Calu3 (cell line): ENCODE measurements at places on chromosomes 7 and 10. TPM values are rescaled to one million over a fixed set of nuclear protein-coding genes. Genes with fewer than 3 reads are reported as not detected.

The TUBAL3 gene
- not detected in 2 replicates for total RNA-seq

The ZYX gene
- 114 and 119 TPM in 2 replicates for total RNA-seq

The CPED1 gene
- total RNA-seq, result 0.24 and 0.76 TPM in 2 replicates

The HOXA10 gene
- 11.8 and 12.1 TPM in 2 replicates for total RNA-seq

The SLC13A1 gene
- total RNA-seq, result not detected in 2 replicates

The EPO gene
- not detected in 2 replicates for total RNA-seq

The FXYD4 gene
- total RNA-seq, result not detected in 2 replicates

The TDRD1 gene
- not detected in 2 replicates for total RNA-seq

The DCLRE1A gene
- 7.4 and 7.9 TPM in 2 replicates for total RNA-seq

The SLF2 gene
- total RNA-seq, result 17.6 and 18.3 TPM in 2 replicates

- no peak for DNase-seq
Measured at GRCh38 chr7:121608785-121609184, 212.7 kb upstream of the FAM3C start.

DNA sequence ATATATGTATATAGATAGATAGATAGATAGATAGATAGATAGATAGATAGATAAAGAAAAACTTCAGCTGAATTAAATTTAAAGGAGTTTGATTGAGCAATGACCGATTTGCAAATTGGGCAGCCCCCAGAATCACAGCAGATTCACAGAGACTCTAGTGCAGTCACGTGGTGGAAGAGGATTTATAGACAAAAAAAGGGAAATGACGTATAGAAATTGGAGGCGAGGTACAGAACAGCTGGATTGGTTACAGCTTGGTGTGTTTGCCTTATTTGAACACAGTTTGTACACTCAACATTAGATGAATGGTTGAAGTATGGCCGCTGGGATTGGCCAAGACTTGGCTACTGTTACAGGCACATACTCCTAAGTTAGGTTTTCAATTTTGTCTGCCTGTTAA, 8.2 kb upstream of the PODXL start:
- DNase-seq, result no peak

- no peak for DNase-seq
Measured at GRCh38 chr7:44497155-44498027, 6.9 kb upstream of the NUDCD3 start.

- DNase-seq, result no peak
Measured at GRCh38 chr10:86359111-86359510, 7.5 kb downstream of the GRID1 start.

DNA sequence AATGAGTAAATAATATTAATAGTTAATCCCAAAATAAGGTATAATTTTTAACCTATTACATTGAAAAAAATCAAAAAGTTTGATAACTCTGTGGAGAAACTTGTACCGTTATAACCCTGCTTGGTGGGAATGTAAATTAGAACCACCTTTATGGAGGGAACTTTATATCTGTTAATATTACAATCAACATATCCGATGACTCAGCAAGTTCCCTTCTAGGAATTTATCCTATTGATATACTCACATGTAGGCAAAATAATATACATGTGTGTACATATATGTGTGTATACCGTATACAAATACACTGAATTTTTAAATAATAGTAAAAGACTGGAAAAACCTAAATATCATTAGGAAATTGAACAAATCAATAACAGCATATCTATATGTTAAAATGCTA, 54.7 kb downstream of the PANK1 start:
- DNase-seq, result no peak

DNA sequence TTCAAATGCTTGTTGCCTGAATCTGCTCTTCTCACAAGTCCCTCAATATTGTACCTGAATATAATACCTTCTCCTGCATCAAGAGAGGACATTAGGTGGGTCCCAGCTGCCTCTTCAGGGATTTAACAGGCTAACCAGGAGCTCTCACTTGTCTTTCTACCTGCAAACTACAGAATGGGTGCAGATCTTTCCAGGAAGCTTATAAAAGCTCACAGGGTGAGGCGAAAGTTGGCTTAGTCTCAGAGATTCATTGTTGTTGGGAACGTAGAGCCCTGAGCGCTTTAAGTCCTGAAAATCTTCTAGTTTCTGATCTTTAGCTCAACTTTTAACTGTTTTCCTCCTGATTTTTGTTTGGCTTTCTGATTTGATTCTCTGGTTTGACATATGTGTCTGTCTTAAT, 25.0 kb downstream of the PLAU start:
- no peak for DNase-seq

- no peak for DNase-seq
Measured at GRCh38 chr7:81776948-81777630, 7.2 kb upstream of the HGF start.

- DNase-seq, result no peak
Measured at GRCh38 chr7:24724451-24725190, 32.6 kb downstream of the GSDME start.

- DNase-seq, result peak; percentile 58
Measured at GRCh38 chr7:142603870-142604448, 145.3 kb upstream of the PRSS1 start.

DNA sequence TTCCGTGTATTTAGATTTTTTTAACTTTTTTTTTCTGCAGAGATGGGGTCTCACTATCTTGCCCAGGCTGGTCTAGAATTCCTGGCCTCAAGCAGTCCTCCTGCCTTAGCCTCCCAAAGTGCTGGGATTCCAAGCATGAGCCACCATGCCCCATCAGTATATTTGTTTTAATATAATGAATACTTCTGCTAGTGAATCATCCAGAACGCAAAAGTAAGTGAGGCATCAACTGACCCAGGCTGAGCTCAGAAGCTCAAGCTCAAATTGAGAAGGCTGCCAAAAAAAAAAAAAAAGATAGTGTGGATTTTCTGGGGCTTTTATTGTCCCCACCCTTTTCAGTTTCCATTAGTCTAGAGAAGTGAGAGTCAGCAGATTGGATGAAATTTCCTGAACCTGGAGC, 39.0 kb upstream of the TECTB start:
- no peak for DNase-seq

- DNase-seq, result peak; percentile 56
Measured at GRCh38 chr7:26155531-26156375, 3.8 kb downstream of the NFE2L3 start.

GRCh38 chr10:52729271-52730104, 43.1 kb downstream of the MBL2 start:
- DNase-seq, result no peak

- no peak for DNase-seq
Measured at GRCh38 chr10:10477844-10478243, 539.8 kb upstream of the CELF2 start.

GRCh38 chr10:60735244-60735643, 43.0 kb upstream of the CDK1 start:
- no peak for DNase-seq

GRCh38 chr7:63027075-63027474, 971.6 kb upstream of the ZNF722 start:
- DNase-seq, result no peak

DNA sequence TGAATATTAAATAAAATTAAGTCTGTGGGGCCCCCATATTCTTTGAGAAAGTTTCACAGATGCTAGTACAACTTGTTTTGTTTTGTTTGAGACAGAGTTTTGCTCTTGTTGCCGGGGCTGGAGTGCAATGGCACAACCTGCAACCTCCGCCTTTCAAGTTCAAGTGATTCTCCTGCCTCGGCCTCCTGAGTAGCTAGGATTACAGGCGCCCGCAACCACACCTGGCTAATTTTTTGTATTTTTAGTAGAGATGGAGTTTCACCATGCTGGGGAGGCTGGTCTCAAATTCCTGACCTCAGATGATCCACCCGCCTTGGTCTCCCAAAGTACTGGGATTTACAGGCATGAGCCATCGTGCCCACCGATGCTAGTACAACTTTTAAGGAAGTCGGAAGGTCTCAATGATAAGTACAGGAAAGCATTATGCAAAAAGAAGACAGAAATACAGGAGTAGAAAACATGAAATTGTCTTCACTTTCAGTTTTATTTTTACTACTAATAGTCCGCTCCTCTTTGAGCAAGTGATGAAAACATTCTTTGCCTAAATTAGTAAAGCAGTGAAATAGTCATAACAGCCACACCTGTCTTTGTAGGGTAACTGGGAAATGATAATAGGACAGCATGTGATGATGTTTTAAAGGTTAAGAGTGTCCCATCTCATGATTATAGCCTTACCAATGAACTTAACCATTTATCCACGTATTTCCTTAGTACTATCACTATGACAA, 147.5 kb downstream of the SEMA3D start:
- DNase-seq, result no peak

DNA sequence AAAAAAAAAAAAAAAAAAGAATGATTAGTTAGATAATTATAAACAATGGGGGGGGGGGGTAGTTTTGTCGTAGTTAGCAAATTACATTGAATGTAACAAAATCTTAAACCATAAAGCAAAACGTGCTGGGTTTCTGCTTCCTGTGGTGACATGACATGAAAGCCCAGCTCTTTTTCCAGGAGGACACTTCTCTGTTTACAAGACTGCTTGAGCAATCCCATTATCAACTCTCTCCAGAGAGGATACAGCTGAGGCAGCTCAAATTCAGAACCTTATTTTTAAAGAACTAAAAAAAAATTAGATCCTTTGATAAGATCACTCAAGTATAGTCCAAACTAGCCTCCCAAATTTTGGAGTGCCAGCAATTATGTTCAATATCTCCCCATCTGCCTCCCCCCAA, 58.6 kb downstream of the ADRB1 start:
- DNase-seq, result no peak

DNA sequence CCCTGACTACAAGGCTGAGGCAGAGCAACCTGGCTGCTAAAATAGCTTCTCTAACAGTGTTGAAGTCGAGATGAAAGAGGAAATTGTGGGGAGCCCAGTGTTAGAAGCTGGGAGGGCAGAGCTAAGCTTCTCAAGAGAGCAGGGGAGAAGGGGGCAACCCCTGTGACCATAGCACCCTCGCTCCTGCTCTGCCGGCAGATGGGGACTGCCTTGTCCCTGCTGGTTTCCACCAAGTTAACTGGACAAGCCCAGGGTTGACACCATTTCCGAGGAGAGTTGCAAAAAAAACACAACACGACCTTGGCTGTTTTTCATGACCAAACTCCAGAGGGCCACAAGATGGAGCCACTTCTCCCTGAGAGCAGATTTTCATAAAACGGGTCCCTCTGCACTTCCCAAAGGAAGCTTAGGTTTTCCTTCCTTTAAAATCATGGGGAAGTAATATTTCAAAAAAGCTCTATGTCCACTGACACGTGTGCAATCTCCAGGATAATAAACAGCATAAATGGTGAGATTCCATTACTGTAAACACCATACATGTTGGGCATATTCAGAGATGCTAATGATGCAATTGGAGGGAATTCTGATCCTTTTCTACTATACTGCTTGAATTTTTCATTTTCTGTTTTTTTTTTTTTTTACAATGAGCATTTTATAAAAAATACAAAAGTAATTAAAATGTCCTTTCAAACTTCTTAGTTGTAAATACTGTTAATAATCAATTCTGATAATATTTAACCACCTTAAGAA, 140.4 kb downstream of the PIP4K2A start:
- DNase-seq, result peak; percentile 7

DNA sequence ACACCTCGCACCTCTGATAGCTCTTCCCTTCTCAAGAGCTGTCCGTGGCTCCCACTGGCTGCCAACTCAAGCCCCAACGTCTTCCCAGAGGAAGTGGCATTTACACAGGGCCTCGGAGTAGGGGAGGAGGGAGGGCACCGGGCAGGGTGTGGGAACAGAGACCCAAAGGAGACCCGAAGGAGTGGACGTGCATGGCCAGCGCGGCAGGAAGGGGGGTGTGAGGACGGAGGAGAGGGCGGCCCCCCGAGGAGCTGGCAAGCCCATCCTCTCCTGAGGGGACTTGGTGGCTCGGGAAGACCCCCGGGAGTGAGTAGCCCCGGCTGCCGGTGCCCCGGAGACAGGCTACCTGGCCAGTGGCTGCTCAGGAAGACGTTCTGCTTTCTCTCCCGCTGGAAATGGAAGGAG, 85.9 kb downstream of the FOXL3 start:
- DNase-seq, result no peak

DNA sequence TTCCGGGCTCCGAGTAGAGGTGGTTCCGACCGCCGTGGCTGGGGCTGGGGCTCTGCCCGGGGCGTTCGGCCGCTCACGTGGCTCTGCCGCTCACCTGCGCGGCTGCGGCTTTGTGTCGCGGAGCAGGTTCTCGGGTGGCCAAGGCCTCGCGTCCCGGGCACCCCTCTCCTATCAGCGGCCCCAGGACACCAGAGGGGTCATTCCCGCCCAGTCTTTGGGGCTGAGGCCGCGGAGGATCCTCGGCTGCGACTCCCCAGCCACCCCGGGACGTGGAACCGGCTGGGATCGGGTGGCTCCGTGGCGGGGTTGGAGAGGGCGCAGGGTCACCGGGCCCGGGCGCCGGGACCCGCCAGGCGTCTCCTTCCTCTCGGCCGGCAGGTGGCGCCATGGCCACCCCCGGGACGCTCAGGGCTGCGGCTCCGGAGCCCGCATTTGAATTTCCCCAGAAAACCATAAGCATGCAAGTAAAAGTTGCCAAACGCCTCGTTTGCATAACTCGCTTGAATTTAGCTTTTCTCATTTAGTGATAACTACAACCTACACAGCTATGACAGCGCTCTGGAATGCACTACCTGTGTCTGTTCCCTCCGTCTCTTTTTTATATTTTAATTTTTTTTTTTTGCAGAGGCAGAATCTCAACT, 1.2 kb downstream of the COL26A1 start:
- DNase-seq, result peak; percentile 62

- no peak for DNase-seq
Measured at GRCh38 chr10:31288962-31289361, 30.1 kb upstream of the ZEB1 start.

- DNase-seq, result no peak
Measured at GRCh38 chr7:12131122-12131521, 80.0 kb upstream of the TMEM106B start.

DNA sequence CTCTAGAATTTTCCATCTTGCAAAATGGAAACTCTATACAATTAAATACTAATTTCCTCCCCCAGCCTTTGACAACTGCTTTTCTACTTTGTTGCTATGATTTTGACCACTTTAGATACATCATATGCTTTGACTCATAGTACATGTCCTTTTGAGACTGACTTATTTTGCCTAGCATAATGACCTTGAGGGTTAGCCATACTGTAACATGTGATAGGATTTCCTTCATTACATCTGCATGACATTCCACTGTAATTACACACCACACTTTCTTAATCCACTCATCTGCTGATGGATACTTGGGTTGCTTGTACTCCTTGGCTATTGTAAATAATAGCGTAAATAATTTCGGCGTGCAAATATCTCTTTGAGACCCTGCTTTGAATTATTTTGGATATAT, 127.7 kb downstream of the JAZF1 start:
- DNase-seq, result no peak
